ENCODE measurements at places on chromosomes 4 and X.

DNA sequence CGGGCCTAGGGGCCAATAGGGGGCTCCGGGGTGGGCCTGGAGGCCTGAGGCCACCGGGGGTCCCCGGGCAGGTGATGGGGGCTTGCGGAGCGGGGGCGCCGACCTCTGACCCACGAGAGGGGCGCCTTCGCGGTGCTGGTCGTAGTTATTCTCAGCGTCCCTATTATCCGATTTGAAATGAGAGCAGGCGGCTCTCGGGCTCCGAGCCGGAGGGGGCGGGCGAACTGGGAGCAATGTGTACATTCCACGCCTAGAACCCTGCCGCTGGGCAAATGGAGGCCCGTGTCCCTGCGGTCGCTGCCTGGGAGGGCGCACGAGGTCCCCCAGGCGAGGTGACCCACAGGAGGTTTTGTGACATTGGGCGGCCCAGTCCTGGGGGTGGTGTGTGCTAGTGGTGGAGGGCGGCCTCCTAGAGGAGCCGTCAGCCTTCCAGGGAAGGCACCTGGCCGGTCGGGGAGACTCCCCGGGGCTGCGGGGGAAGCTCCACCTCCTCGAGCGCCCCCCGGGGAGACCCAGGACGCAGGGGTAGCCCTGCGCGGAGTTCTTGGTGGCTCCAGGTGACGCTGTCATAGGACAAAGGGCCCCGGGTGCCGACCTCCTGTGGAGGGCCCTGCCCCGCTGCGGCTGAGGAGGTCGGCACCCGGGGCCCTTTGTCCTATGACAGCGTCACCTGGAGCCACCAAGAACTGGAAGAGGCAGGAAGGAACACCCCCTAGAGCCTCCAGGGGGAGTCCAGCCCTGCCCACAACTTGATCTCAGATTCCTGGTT is 102.6 kb upstream of the PRKX start:
- no peak for DNase-seq

GRCh38 chr4:143531788-143532491 is 18.4 kb downstream of the SMARCA5 start:
- no peak for DNase-seq

DNA sequence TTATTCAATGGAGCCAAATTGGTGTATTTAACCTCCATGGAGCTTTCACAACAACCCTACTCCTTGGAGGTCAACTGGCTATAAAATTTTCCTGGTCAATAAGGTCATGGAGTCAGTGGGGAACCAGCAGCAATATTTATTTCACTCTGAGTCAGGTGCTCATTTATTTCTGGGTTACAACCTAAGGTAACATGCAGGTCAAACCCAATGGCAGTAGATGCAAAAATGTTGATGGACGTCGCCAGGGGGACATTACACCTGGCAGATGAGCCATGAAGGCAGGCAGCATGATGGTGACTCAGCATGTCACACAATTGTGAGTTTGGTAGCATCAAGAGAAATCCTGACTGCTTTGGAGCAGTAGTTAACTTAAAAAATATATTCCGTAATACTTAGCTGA is 514.1 kb downstream of the IL15 start:
- no peak for DNase-seq

- DNase-seq: no peak
These were observed 141.1 kb downstream of the MOSPD2 start for GRCh38 chrX:15014281-15014680.

- DNase-seq: no peak
These were observed 69.8 kb downstream of the CCKAR start for GRCh38 chr4:26420438-26420837.

GRCh38 chr4:150072906-150073714 is 5.1 kb upstream of the DCLK2 start:
- no peak for DNase-seq

- DNase-seq: no peak
These were observed 235.1 kb upstream of the SPOCK3 start for GRCh38 chr4:167469436-167469835.

DNA sequence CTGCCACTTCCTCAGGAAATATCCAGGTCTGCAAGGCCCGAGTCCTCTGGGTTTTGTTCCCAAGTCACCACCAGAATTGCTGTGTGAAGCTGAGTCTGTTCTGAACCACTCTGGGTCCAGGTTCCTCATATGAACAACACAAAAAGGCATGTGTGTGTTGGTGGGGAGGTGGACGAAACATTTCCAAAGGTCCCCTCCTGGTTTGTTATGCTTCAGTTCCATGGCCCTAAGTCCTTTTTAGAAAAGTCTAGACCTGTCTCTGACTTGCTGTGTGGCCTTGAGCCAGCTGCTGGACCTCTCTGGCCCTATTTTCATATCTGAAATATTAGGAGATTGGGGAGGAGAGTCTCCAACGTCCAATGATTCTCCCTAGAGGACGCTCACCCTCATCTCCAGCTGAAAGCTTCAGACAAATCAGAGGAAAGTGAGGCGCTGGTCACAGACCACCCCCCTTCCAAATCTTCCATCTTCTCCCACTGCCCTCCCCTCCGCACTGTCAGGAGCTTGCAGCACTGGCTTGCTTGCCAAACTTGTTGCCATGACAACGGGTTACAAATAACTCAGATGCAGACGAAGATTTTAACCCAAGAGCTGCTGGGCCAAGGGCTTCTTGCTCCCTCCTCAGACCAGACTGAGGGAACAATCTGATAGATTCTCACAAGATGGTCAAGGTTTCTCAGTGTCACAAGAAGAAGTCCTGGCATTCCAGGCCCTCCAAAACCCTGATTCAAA is 64.5 kb downstream of the SMC1A start:
- no peak for DNase-seq

- no peak for DNase-seq
These were observed 10.6 kb downstream of the MSN start for GRCh38 chrX:65677954-65678469.

DNA sequence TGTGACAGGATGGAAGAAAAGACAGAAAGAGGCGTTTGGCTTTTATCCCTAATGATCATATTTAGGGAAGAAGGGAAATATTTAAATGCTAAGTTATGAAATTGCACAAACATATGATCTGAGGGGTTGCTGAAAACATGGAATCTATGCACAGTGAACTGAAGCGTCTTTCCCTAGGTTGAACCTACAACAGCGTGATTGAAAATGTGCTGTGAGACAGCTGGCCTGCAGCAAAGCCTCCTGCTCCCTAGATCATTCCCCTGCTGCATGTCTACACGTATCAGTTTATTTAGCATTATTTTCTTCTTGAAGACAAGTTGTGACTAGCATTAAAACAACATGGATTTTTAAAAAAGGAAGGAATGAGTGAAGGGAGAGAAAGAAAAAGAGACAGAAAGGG is 272.5 kb upstream of the TRAM1L1 start:
- DNase-seq: no peak

GRCh38 chrX:20140420-20140819 is 1.2 kb downstream of the EIF1AX start:
- DNase-seq: no peak

Data from activated CD4-positive, alpha-beta T cell treated with anti-CD3 and anti-CD28 coated beads for 24 hours (primary cell).